ENCODE measurements at places on chromosomes 13 and 19. TPM values are rescaled to one million over a fixed set of nuclear protein-coding genes. Genes with fewer than 3 reads are reported as not detected.

DNA sequence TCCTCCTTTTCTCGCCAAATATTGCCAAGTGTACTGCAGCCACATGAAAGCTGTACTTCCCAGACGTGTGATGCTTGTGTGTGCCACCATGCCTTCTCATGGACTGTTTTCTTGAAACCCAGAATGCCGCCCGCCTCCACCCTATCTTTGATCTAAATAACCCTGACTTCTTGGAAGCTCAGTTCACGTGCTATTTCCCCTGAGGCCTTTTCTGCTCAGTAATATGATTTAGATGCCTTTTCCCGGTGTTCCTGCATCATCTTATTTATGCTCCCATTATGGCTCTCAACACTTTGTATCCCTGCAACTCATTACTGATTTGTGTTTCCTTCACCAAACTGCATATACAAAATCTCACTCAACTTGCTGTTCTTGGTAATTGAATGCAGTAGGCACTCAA is 116.1 kb downstream of the USP12 start:
- DNase-seq: no peak

- DNase-seq: no peak
Observed at GRCh38 chr13:22194106-22194805, 523.4 kb downstream of the FGF9 start.

GRCh38 chr19:29724102-29724641 is 9.1 kb upstream of the C19orf12 start:
- DNase-seq: no peak

DNA sequence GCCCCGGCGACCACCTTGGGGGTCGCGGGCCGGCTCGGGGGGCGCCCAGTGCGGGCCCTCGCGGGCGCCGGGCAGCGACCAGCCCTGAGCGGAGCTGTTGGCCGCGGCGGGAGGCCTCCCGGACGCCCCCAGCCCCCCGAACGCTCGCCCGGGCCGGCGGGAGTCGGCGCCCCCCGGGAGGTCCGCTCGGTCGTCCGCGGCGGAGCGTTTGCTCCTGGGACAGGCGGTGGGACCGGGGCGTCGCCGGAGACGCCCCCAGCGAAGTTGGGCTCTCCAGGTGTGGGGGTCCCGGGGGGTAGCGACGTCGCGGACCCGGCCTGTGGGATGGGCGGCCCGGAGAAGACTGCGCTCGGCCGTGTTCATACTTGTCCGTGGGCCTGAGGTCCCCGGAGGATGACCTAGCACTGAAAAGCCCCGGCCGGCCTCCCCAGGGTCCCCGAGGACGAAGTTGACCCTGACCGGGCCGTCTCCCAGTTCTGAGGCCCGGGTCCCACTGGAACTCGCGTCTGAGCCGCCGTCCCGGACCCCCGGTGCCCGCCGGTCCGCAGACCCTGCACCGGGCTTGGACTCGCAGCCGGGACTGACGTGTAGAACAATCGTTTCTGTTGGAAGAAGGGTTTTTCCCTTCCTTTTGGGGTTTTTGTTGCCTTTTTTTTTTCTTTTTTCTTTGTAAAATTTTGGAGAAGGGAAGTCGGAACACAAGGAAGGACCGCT is 729 bp downstream of the STK11 start:
- no peak for DNase-seq

DNA sequence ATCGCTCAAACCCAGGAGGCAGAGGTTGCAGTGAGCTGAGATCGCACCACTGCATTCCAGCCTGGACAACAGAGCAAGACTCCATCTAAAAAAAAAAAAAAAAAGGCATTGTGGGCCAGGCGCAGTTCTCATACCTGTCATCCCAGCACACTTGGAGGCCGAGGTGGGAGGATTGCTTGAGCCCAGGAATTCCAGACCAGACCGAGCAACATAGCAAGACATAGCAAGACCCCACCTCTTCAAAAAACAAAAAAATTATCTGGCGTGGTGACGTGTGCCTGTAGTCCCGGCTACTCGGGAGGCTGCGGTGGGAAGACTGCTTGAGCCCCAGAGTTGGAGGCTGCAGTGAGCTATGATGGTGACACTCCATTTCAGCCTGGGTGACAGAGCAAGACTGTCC is 18.0 kb downstream of the PIP5K1C start:
- no peak for DNase-seq

GRCh38 chr13:26816881-26817280 is 56.3 kb upstream of the GPR12 start:
- no peak for DNase-seq

DNA sequence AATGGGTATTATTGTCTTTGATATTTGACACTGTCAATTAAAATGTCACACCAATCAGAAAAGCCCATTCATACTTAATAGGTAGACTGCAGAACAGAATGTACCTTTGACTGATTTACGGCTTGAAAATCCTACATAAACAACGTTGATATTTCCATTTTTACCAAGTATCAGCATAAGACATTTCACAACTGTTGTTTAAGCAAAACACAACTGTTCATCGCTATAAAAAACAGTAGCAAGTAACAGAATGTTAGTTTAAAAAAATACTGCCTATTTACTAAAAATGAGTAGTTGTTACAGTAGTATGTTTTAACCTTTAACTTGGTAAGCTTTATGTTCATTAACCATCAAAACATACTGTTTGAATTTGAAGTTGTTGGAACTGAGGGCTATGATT is 1096.6 kb downstream of the PCDH17 start:
- DNase-seq: no peak

DNA sequence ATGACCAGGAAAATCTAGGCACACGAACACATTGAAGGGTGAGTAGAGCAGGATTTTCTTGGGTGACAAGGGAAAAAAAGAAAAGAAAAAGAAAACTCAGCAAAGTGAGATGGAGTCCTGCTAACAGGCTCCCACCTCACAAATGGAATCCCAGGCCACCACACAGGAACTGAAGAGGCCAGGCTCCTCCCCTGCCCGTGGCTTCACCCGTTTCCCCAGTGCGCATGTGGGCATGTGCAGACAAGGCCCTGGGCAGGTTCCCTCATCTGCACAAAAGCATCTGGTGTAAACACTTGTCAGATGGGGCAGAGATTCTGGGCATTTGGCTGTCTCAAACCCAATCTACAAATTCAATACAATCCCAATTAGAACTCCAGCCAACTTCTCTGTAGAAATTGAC is 24.5 kb downstream of the CFAP97D2 start:
- no peak for DNase-seq

DNA sequence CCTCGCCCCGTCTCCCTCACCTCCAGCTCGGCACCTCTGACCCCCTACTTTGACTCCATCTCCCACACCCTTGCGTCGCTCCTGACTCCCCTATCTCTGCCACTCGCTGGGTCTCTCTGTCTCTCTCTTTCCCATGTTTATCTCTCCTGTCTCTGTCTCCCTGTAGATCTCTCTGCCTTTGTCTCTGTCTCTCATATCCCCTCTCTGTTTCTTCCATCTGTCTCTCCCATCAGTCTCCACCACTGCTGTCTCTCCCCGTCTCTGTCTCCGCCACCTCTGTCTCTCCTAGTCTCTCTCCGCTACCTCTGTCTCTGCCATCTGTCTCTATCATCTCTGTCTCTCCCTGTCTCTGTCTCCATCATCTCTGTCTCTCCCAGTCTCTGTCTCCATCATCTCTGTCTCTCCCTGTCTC is 12.4 kb upstream of the BBC3 start:
- DNase-seq: no peak

GRCh38 chr19:34667349-34668076 is 9.4 kb downstream of the SCGB2B2 start:
- no peak for DNase-seq

GRCh38 chr19:5719961-5720790 is at the start of the genes CATSPERD and LONP1:
TSS of gene CATSPERD (plus strand) at chr19:5720637. CDS start at chr19:5720738, 101 bp downstream.
TSS of gene LONP1 (minus strand) at chr19:5720146. CDS start at chr19:5720132, 14 bp downstream.
- peak; percentile 91 for DNase-seq

DNA sequence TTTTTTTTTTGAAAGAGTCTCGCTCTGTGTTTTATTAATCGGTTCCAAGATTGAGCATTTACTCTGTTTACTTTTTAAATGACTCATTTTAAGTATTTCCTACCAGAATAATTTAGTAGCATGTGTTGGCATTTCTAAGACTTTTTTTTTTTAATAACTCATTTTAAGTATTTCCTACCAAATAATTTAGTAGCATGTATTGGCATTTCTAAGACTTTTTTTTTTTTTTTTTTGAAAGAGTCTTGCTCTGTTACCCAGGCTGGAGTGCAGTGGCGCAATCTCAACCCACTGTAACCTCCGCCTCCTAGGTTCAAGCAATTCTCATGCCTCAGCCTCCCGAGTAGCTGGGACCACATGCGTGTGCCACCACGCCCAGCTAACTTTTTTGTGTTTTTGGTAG is 13.1 kb downstream of the SETDB2 start:
- no peak for DNase-seq

DNA sequence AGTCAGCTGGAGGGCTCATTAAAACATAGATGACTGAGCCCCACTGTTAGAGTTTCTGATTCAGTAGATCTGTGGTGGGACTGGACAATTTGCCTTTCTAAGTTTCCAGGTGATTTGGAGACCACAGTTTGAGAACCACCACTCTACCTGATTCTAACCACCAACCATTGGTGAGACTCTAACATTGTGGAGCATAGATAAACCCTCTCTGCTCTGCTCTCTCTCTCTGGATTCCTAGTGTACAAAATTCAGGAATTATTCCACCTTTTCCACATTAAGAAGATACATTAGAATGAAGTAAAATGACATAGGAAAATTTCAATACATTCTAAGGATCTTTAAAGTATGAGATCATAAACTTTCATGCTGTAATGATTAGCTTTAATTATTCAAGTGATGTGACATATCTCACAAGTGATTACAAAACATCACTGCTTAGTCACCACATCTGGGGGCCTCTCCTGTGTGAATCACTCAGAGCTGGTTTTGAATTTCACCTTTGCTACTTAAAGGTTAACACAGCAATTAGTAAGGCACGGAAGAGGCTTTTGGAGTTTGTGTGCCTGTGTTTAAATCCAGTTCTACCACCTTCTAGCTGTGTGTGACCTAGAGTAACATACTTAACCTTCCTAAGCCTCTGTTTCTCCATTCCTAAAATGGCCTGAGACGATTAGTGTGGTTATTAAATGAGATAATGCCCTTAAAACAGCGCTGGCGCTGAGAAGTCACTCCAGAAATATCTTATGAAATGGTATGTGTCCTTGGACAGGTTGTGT is 78.5 kb upstream of the NBEA start:
- DNase-seq: no peak

- no peak for DNase-seq
Observed at GRCh38 chr13:28049880-28050875, 50.2 kb downstream of the FLT3 start.

DNA sequence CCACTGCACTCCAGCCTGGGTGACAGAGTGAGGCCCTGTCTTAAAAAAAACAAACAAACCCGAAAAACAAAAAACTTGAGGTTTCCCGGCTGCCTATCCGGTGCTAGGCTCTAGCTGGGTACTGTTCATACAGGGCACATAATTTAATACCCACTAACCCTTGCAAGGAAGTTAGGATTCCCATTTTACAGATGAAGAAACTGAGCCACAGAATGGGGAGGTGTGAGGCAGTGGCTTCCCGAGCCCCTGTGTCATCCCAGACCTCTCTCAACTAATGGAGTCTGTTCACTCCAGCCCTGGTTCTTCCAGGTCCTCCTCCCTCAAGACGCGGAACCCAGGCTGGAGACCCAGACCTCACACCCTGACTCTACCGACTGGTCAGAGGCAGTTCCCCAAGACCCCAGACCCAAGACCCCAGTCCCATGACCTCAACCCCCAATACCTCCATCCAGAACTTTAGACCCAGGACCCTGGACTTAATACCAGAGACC is 576 bp downstream of the APBA3 start:
- DNase-seq: no peak

DNA sequence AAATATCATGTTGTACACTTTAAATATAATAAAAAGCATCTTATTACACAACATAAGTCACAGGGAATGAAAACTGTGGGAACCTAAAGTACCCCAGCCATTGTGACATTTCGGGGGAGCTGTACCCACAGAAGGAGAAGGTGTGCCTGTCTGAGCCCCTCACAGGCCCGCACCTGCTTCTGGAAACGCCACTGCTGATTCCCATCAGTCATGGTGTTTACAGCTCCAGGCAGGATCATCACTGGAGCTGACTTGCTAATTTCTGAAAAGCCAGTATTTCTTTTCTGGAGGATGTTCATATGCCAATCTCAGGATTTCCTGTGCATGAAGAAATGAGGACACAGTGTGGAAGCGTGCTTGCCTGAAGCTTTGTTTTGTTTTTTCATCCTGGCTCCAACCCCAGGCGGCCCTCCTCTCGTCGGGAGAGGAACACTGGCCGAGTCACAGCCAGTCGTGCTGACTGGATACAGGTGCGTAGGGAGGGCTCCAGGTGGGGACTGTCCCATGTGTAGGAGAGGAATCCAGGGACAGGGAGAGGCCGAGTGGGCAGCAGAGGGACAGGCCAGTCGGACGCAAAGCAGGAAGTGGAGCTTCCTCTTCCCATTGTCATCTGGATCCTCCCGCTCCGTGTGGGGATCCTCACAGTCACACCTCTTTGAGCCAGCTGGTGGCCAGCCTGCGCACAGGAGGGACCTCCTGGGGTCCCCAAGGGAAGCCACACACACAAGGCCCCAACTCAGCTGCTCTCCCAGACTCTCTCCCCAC is 4.2 kb upstream of the ATP12A start:
- no peak for DNase-seq

- no peak for DNase-seq
Observed at GRCh38 chr19:35455616-35456201, 7.7 kb downstream of the FFAR2 start.

DNA sequence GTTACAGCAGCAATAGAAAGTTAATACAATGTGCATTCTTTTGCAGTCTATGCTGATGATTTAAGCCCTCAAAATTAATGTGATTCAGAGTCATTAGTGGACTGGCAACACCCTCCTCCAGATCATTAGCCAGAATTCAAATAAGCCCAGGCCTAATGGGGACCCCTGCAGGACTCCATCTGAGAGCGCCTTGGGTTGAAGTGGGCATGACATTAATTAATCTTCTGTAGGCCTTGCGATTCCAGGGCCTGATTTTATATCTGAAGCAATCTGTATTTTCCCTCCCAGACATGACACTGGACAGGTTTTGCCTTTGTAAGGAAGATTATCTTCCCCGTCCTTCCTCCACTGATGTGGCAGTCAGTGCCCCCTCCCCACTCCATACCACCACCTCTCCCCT is 442.9 kb downstream of the FOXO1 start:
- no peak for DNase-seq

The CNN1 gene
- total RNA-seq: 13.4 TPM

The SLITRK6 gene
- not detected for total RNA-seq

The LRRC8E gene
- total RNA-seq: 2.8 TPM

The ZNF709 gene
- total RNA-seq: 1.7 TPM

The ZNF460 gene
- 37.5 TPM for total RNA-seq

The SHC2 gene
- 35.1 TPM for total RNA-seq

The TLE6 gene
- 0.58 TPM for total RNA-seq

The CCDC70 gene
- total RNA-seq: not detected

The PLK5 gene
- total RNA-seq: not detected

The MIR17HG gene
- 2.4 TPM for total RNA-seq

The PRPF31 gene
- 57.8 TPM for total RNA-seq

Measured in glomerular endothelial cell (primary cell).